ENCODE measurements at places on chromosomes 12 and 14.

DNA sequence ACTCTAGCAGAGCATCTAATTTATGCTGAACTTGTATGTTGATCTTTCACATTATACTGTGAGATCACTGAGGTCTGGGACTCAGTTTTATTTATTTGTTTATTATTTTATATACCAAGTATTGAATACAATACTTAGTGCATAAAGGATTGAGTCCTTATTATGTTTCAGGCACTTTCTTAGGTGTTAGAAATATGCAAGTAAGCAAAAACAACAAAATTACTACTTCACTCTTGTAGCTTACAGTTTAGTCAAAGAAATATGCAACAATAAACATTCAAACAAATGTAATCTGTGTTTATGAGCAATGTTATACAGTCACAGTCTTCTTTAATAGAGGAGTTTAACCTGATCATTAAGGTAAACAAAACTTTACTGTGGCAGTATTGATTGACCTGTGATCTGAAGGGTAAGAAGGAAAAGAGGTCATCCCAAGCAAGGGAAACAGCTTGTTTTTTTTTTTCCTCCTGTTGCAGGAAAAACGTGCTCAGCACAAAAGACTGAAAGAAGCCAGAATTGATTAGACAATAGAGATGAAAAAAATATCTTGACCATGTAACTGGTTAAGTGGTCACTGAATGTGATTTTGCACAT, 990.7 kb downstream of the TRHDE start:
- DNase-seq: no peak

GRCh38 chr14:67313153-67313552, 46.5 kb downstream of the ATP6V1D start:
- DNase-seq: no peak

GRCh38 chr12:4626543-4626942, 22.3 kb downstream of the AKAP3 start:
- no peak for DNase-seq

DNA sequence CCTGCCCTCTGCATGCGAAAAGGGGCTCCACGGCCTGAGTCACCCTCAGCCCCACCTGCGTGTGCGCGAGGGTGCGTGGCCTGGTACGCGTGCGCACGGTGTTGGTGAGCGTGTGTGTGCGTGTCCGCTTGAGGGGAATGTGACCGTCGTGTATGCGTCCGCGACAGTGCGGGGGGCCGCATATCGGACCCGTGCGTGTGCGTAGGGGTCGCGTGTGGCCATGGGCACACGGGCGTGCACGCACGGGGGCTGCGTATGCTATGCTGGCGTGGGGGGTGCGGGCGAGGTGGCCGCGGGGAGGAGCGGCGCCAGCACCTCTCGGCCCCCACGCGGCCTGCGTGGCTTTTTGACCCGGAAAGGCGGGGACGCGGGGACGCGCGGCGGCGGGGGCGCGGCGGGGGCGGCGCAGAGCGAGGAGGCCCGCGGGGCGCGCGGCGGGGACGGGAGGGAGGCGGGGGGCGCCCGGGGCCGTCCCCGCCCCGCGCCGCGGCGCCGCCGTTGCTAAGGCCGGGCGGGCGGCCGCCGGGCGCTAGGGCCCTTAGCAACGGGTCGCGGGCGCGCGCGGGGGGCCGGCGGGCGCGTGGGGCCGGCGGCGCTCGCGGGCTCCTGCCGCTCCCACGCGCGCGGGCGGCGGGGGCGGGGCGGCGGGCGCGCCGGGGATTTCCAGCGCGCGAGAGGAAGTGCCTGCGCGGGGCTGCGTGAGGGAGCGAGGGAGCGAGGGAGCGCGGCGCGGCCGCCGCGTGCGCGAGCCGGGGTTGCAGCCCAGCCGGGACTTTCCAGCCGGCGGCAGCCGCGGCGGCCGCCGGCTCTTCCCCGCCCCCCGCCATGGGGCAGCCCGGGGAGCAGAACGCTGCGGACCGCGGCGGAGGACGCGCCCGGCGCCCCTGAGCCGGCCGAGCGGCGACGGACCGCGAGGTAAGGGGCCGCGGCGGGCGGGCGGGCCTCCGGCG, at the start of gene TRAF3:
Gene TRAF3, plus strand, starts transcription at position 689 of the 950 bp plus-strand sequence. CDS start 92,753 bp downstream, outside the sequence.
- DNase-seq: peak; percentile 70

GRCh38 chr12:76874491-76875190, 4.2 kb downstream of the CSRP2 start:
- DNase-seq: no peak

GRCh38 chr12:48165089-48165981, 8.0 kb upstream of the ASB8 start:
- DNase-seq: no peak
